Left forelimb (tissue), 1 donor: ENCODE measurements at places on chromosomes 3 and 15.

- DNase-seq: no peak
These were observed 29.1 kb upstream of the SRP14 start for GRCh38 chr15:40067921-40068624.

DNA sequence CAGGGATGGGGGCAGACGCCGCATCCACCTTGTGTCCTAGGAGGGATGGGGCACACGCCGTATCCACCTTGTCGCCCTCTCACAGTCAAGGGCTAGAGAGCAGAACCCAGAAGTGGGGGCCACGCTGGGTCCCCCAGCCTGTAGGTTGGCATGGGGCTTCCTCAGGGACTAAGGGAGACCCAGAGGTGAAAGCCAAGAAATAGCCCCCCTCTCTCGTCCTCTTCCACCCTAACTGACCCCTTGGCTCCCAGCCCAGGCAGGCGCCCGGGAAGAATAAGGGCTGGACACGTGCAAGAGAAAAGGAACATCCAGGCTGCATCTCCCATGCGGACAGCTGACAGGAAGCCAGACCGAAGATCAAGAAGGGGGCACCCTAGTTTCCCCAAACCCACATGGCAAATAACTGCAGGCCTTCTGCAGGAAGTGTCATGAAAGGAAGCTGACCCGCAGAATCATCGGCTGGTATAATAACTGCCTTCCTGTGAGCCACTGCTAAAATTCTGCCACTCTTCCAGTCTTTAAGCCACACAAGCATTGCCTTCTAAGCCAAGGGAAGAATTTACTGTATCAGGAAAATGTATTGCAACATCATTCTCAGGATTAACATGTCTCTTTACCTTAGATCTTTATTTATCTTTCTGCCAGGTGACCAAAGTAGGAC is 38.5 kb upstream of the TFRC start:
- no peak for DNase-seq

- no peak for DNase-seq
These were observed 177.0 kb downstream of the RAB11A start for GRCh38 chr15:66046326-66046725.

DNA sequence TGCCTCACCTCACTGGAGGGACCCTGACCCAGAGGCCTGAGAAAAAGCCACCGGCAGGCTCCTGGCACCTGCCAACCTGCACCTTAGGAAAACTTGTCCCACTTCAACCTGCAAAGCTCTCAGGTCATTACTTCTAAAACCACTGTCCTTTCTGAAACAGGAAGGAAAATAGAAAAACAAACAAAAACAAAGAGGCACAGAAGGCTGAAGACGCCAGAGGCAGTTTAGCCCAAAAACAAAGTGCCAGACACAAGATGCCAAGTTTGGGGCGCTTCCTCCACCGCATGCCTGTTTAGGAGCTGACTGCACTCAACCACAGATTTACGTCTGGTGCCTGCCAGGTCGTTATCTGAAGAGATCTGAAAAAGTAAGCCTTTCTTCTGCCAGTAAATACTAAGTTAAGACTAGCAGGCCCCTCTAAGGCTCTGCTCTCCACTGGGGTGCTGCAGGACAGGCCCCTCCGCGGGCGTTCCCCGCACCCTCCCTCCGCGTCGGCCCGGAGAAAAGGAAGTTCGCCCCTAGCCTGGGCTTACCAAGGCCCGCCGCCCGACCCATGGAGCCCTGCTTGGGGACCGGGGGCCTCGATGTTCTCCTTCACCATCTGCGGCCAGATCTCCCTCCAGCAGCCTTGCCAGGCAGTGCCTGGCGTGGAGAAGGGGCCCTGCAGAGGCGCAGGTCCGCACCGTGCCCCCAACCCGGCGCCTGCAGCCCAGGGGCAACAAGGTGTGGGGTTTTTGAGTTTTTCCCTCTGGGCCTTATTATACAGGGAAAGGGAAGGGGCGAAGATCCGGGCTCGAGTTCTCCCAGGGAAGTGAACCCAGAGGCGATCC is 1.3 kb downstream of the GOLGA8A start:
- no peak for DNase-seq

DNA sequence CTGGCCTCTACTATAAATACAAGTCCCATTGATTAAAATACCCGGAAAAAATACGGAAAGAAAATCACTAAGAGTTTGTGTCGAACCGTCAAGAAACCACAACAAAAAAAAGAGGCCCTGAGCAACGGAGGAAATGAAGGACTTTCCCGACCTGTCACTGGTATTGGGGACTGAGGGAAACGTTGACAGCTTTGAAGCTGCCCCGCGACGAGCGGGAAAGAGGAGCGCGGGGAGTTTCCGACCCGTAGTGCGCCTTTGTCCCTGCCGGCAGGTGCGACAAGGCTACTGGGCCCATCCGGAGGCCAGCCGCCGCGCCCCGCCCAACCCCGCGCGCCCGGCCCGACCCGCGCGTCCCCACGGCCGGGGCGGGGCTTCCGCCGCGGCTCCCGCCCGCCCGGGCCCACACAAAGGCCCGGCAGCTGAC is 416 bp downstream of the PBRM1 start:
- no peak for DNase-seq

GRCh38 chr3:140086642-140087041 is 151.7 kb downstream of the CLSTN2 start:
- DNase-seq: no peak

DNA sequence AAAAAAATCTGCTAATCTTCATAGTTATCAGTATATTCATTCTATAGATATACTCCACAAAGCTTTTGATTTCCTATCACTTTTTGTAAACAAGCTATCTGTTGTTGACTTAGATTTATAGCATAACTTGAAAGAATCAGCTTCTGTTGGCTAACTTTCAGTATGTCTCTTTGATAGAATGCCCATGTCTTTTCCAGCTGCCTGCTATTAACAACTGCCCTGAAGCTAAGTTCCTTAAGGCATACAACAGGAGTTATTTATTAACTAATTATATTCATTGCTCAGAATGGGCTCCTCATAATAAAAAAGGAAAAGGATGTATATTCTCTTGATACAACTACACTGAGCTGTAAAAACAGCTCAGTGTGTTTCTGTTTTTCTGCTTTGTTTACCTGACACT is 293.9 kb downstream of the TUSC7 start:
- no peak for DNase-seq

DNA sequence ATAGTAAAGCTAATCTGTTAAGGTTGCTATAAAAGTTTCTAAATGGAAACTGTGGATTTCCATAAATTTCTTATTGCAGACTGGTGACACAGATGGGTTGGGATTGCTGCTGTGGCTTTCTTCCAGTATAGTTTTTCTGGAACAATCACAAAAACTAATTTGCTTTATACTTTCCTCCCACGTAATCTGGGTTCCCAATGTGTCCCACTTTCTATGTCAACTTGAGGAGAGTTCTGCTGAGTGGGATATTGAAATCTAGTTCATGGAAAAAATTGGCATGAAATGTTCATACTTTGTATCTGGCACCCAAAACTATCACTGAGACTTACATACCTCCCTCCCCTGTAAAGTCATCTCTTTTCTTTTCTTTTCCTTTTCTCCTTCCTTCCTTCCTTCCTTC is 126.8 kb downstream of the TGFBR2 start:
- DNase-seq: no peak

GRCh38 chr15:58329781-58330671 is 101.8 kb upstream of the LIPC start:
- no peak for DNase-seq

GRCh38 chr15:88704791-88705768 is 66.3 kb downstream of the ISG20 start:
- peak; percentile 85 for DNase-seq

DNA sequence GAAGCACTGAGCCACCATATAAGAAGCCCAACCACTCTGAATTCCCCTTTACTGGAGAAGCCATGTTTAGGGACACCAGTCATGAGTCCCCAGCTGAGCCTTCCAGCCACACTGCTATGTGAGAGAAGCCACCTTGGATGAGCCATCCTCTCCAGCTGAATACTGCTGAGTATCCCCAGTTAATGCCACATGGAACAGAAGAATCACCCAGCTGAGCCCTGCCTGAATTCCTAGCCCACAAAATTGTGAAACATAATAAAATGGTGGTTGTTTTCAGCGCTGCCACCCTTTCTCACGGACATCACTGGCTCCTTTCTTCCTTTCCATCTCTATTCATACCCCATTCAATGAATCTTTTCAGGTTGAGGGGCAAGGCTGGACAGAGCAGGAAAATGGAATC is 22.1 kb upstream of the LYZL4 start:
- no peak for DNase-seq
